Neural crest cell (in vitro differentiated cells): ENCODE measurements at places on chromosomes 1 and 21.

DNA sequence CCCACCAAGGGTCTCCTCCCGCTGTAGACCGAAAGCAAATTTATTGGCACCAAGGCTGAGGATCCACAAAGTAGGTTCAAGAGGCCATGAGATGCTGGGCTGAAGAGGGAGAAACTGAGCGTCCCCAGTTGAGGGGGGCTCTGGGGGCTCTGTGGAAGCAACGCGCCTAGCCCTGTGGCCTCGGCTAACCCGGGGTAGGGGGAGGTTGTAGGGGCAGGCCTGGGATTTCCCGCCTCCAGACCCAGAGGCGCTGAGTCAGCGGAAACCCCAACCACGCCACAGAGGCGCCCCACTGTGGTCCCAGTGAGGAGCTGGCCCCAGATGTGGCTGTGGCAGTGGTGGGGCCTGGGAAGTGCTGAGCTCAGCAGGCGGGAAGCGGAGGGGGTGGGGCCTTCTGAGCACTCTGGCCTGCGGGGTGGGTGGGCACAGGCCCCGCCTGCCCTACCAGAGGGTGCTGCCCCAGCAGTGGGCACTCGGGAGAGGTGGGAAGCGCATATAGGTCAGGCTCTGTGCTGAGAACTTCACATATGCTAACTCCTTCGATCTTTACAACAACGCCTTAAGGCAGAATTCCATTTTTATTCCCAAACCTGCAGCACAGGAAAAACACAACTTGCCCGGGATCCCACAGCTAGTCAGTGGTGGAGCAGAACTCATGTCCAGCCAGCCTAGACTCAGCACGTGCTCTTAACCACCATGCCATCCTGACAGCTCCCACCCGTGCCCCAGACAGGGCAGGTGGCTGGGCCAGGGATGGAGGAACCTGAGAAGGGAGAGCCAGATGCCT lies 1.5 kb upstream of the COL16A1 start:
- DNase-seq, result no peak

GRCh38 chr1:3714284-3714741 lies 37.9 kb upstream of the CCDC27 start:
- DNase-seq, result no peak

DNA sequence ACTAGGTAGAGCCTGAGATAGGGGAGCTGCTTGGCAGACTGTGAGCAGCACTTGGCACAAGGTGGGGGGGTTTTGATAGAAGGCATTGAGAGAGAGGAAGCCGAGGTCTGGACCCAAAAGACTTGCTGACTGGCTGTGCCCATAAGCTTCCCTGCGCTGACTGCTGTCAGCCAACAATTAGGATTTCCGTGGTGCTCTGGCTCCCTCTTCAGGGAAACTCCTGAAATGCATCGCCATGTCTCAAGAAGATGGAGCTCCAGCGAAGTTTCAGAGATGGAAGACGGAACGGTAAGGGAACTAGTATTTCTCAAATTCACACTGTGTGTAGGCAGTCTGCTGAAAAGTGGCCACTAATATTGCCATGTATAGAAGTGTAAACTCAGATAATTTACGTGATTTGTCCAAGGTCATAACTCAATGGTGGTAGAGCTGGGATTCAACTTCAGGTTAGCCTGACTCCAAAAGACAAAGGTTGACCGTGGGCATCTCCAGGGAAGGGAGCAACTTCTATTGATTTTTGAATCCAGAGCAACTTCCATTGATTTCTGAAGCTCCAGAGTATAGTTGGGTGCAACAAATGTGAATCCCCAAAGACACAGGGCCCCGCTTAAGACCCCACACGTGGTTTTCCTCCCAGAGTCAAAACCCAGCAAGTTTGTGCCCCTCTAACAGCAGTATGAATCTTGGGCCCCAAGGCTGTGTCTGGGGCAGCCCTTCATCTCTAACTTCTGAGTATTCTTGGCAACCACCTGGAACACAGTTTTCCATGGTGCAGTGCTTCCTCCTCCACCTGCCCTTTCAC lies 44.5 kb upstream of the CRNN start:
- peak; percentile 16 for DNase-seq

GRCh38 chr1:29896791-29897714 lies 660.7 kb downstream of the PTPRU start:
- DNase-seq, result no peak

GRCh38 chr1:15691434-15692032 lies 7.4 kb downstream of the PLEKHM2 start:
- no peak for DNase-seq

GRCh38 chr1:222926566-222926965 lies 111.7 kb downstream of the DISP1 start:
- no peak for DNase-seq

- peak; percentile 74 for DNase-seq
Observed at GRCh38 chr1:183915625-183916510, 110.9 kb downstream of the RGL1 start.

DNA sequence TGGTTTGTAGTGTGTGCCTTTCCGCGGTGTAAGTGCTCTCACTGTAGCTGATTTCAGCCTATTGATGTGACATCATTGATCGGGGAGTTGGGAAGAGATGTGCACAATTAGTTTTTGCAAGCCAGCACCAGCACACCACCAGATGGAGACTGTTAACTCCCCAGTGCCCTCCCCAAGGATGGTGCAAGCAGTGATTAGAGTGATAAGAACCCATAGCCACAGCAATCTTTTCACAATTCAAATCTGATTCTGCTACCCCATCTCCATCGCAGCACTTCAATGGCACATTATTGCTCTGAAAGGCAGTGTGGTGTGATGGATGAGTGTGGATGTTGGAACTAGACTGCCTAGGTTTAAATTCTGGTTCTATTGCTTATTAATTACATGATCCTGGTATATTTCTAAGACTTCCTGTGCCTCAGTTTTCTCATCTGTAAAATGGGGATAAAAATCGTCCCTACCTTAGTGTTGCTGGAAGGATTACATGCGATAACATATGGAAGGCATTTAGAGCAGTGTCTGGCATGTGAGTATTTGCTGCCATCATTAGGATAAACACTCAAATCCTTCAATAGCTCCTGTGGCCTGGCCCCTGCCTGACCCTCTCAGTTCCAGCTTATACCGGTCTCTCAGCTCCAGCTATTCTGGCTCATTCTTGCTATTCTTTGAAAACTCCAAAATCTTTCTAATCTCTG lies 6.7 kb downstream of the CSF3R start:
- DNase-seq, result no peak

DNA sequence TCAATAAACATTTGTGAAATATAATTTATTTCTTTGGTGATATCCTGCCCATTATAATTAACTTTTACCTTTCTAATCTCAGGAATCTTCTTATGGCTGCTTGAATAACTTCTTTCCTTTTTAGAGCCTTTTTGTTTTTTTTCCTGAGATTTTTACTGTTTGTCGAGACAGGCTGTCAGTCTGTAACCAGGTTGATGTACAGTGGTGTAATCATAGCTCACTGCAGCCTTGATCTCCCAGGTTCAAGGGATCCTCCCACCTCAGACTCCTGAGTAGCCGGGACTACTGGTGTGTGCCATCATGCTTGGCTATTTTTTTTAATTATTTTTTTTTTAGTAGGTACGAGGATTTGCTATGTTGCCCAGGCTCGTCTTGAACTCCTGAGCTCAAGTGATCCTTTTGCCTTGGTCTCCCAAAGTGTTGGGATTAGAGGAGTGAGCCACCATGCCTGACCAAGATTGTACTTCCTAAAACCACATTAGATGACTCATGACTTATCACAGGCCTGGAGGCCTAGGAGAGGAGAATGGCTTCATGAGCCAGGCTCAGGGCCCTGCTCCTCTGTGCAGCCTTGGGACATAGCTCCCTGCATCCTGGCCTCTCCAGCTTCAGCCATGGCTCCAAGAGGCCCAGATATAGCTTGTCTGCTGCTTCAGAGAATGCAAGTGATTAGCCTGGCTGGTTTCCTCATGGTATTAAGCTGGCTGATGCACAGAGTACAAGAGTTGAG lies 48.6 kb downstream of the CTH start:
- no peak for DNase-seq

GRCh38 chr1:240070188-240070587 lies 21.5 kb upstream of the FMN2 start:
- no peak for DNase-seq

DNA sequence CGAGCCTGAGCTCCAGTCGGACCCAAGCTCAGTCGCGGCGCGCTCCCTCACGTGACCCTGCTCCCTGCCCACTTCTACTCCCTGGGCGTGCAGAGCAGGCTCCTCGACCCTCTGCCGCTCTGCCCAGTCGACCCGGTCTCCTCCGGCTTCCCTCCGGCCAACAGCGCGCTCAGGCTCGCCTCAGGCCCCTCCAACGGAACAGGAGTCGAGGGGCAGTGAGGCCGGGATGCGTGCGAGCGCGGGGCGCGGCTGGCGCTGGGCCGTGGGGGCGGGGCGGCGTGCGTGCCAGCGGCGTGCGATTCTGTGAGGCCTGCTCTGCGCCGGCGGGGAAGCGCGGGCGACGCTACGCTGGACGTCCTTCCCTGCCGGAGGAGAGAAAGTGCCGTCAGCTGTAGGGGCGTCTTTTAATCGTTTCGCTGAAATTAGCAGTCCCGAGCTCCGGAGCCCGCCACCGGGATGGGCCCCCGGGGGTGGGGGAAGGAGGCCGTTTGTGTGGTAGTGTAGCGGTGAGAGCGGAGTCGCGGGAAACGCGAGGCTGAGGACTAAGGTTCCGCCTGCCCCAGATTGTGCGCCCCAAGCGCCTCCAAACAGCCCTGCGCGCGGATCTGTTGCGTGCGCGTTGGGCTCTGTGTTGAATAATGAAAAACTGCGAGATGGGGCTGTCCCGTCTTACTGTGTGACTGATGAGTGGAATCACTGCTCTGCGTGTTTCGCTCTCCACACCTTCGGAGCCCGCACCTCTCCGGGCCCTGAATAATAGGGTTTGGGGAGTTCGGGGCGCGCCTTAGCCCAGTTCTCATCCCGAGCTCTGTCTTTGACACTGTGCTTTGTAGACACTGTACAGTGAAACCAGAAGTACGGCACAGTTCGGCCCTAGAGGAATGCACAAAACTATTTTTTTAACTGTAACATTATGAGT lies at the start of gene ACBD6:
ACBD6 (minus strand) TSS at position 217 of the 919 bp plus-strand sequence. CDS start 311 bp downstream, outside the sequence.
- DNase-seq, result peak; percentile 84

DNA sequence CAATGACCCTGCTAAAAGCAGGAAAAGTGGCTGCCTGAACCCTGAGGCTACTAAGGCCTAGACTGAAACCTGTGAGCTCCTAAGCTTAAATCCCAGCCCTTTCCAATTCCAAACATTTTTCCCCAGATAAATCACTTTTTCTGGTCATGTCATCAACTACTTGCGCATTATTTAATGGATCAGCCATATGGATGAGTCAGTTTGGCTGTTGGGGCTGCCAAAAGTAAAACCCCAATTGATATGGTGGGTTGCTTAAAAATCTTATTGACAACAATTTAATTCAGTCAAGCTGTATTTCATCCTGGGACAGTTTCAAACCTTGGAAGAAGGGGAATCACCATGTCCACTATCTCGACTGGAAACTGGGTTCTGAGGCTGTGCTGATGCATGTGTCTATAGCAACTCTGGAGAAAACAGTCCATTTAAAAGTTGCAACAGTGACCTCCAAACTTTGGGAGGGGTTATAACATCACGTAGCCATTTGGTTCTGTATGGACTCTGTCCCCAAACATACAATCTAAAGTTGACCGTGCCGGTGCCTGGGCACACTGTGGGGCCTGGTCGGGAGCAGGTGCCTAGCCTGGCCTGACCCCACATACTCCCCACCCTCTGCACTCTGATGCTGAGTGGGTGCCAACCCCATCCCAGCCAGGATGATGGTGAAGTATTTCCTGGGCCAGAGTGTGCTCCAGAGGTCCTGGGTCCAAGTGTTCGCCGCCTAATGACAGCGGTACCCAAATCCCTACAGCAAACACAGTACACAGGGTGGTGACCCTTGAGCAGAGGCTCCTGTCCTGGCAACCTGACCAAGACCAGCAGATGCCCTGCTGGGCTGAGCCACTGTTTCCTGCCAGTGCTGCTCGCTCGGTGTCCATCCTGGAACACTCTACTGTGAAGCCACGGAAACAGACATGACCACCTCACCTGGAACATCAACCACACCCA lies 46.5 kb upstream of the LRRC52 start:
- DNase-seq, result no peak

- DNase-seq, result no peak
Observed at GRCh38 chr1:18636596-18637508, 6.2 kb downstream of the PAX7 start.

DNA sequence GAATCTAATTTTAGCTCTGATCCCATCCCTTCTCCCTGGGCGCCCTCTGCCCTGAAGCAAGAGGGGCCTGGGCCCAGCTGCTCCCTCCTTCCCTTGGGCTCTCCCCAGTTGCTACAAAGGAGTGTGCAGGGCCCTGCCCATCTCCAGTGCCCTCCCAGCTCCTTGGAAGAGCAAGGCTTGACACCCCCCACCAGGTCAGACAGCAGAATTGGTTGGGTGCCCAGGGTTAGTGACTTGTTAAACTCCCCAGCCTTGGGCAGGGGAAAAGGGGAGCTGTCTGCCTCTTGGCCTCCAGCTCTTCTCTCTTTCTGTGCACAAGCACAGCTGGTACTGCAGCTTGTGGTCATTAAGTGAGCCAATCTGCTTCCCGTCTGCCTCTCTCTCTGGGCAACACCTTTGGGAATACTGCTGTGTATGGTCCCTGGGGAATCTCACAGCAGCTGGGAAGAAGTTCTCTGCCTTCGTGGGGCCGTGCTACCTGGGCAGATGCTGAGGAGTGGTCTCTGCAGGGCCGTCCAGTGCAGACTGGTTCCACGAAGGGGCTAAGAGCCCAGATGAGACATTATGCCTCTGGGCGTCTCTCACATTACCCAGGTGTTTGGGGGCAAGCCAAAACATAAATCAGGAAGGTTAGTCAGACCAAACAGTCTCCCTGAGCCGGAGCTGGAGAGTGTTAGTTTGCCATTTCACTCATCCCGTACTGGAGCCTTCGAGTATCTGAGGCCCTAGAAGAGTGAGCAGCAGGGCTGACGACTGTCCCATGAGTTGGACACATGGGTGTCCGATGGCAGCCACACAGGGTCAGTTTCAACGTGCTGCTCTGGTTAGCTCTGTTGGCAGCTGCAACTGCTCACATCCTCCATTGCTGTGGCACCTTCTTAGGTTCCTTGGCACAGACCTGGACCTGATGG lies 37.3 kb downstream of the TMEM53 start:
- no peak for DNase-seq

DNA sequence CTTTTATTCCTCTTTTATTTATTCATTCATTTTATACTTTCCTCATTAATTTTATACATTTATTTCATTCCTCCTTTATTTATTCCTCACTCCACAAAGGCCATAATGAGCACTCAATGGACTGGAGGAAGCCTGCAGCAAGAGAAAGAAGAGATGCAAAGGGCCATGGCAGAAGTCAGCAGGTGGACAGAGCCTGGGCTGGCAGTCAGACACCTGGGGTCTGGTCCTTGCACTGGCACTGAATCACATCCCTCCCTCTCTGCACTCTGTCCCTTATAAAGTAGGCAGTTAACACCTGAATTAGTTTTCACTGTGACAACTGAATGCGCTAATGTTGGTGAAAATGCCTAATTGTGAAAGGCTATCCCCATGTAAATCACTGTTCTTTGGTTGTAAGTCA lies 38.6 kb downstream of the FAM78B start:
- DNase-seq, result no peak

- no peak for DNase-seq
Observed at GRCh38 chr1:38266197-38266520, 219.6 kb upstream of the POU3F1 start.

GRCh38 chr1:41811051-41811795 lies 107.5 kb downstream of the HIVEP3 start:
- no peak for DNase-seq
